Brain (organoid and tissue), 16 donors: ENCODE measurements at places on chromosomes 5 and 9.
A peak's percentile ranks its signal among the peaks of the same experiment; 100 is the strongest.

- DNase-seq, result no peak
These were observed 6.3 kb downstream of the ARL15 start for GRCh38 chr5:54304040-54304439.

- DNase-seq, result no peak
These were observed 16.0 kb downstream of the TRAF2 start for GRCh38 chr9:136902259-136902821.

GRCh38 chr5:5182508-5183188 is 42.5 kb downstream of the ADAMTS16 start:
- DNase-seq, result no peak

- DNase-seq, result peak; percentile 72
These were observed 43.4 kb downstream of the HACD4 start for GRCh38 chr9:20988061-20988460.

DNA sequence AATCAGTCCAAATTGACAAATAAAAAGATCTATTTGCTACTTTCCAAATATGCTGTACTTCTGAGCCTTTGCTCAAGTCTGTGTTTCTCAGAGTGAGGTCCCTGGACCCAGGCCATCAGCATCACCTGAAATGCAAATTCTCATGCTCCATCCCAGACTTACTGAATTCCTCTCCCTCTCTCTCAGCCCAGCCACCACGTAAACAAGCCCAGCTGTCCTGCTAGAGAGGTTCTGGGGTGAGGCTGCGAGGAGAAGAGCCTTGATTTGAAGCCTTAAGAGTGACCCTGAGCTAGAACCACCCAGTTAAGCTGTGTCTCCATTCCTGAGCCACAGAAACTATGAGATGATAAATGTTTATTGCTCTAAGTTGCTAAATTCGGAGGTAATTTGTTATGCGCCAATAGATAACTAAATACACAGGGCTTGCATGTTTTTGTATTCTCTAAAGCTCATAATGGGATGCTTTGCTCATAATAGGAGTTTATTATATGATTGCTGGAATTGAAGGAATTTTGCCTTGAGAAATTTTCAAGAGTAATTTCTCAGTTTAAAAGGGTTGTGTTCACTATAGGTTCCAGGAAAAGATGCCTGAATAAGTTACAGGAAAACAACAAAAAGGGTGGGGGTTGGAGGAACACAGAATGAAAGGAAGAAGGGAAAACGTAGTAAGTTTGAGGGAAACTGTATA is 98.9 kb upstream of the SPATA31D4 start:
- DNase-seq, result no peak

GRCh38 chr9:14240537-14240936 is 73.4 kb downstream of the NFIB start:
- DNase-seq, result peak; percentile 35

- DNase-seq, result no peak
These were observed 312.5 kb downstream of the ACTL7B start for GRCh38 chr9:108543251-108543778.

DNA sequence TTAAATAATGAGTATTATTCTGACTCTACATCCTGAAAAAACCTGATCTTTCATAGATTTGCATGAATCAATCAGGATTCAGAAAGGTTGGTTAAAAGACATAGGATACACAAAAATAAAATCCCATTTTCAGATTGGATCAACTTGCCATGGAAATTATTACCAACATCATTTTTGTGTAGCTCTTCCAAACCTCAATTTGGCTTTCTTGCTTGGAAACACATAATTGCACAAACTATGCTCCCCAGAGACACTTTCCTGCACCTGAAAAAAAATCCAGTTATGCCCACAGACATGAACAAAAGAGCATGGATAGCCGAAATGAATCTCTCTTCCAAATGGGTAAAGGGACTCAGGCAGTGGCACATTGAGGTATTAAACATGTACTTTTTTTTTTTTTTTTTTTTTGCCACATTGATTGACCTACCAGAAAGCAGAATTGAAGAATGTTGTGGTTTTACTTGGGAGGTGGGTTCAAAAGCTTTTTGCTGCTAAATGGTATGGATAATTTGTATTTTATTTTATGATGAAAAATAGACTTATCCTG is 135.4 kb upstream of the FBN2 start:
- DNase-seq, result no peak

DNA sequence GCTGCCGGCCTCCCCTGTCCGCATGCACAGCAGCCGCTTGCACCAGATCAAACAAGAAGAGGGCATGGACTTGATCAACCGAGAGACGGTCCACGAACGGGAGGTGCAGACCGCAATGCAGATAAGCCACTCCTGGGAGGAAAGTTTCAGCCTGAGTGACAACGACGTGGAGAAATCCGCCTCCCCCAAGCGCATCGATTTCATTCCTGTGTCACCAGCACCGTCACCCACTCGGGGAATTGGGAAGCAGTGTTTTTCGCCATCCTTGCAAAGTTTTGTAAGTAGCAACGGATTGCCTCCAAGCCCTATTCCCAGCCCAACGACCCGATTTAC is 75.3 kb downstream of the PIP5K1B start:
- DNase-seq, result no peak

DNA sequence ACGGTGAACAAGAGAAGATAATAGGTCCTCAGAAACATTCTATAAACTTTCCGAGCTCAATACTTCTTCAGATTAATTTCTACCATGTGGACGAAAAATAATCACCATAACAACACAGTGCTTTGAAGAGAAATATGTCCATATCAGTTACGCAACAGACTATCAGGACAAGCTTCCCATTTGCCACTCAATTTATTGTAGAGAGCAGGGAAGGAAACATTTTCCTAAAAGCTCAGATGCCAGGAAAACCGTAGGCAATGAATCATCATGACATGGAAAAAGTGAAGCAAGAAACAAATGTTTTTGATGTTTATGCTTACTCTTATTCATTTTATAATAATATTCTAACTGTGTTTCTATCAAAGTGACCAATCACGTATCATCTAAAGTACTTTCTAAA is 87.6 kb downstream of the S1PR3 start:
- DNase-seq, result no peak

- DNase-seq, result no peak
These were observed 290.1 kb upstream of the WWC1 start for GRCh38 chr5:168001318-168001717.

- no peak for DNase-seq
These were observed 225.9 kb upstream of the PCSK5 start for GRCh38 chr9:75664597-75664996.

- no peak for DNase-seq
These were observed 125.0 kb downstream of the STARD4 start for GRCh38 chr5:111387361-111387760.

- DNase-seq, result peak; percentile 38
These were observed 148.7 kb upstream of the ERCC6L2 start for GRCh38 chr9:95726756-95727155.

GRCh38 chr5:40441733-40442132 is 238.0 kb upstream of the PTGER4 start:
- no peak for DNase-seq

DNA sequence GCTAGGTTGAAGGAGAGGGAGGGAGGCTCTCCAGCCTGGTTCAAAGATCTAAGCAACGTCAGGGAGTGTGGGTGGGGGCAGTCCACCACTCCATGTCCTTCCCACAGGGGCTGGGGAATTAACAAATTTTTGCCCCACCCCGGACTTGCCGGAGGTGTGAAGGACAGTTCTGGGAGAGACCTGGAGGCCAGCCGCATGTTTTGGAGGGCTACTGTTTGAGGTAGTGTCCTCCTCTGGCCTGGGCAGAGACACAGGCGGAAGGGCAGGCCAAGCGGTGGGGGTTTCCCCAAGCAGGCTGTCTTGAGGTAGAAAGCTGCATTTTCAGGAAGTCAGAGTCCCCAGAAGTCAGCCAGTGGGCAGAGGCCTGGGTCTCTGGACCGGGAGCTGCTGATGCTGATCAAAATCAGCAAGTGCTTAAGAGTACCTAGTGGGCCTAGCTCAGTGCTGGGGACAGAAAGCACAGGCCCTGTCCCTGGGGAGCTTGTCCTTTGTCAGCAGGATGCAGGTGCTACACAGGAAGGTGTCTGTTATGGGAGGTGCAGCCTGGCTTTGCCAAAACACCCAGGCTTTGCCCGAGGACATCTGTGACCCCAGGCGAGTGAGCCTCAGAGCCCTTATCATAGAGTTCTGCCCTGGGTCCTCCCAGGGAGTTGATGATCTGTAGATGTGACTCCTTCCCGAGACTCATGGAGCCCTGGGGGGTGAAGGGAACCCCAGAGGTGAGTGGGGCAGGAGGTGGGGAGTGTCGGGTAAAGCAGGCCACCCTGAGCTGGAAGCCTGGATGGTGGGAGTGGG is 18.5 kb downstream of the JADE2 start:
- DNase-seq, result no peak

- DNase-seq, result no peak
These were observed 170.4 kb upstream of the PANK3 start for GRCh38 chr5:168749391-168750100.

DNA sequence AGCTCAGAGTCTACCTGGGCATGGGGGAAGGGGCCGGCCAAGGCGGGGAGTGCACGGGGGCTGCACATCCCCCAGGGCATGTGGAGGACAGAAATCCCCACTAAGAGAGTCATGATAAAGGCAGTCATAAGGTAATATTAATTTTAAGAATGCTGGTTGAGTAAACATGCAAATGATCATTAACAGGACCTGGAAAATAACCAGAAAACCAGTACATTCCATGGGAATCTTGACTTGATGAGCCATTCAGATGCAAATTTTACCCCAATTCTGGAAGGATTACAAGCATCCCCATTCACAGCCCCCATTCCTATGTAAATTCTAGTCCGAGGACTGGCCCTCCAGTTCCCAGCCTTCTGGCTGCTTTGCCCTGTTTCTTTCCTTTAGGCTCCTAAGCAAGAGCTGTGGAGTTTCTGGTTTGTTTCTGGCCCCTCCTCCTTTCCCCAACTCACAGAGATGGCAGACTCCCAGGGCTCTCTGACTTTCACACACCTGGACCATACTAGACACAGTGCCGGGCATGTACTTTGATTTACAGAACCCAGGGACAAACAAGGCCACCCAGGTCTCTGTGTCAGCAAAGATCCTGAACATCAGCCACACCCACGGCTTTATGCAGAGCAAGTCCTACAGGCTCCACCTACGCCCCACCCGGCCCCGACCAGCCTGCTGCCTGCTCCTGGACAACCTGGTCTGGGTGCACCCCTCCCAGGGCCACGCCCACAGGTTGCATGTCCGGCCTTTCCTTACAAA is 62.7 kb downstream of the SEMA4D start:
- DNase-seq, result peak; percentile 56

DNA sequence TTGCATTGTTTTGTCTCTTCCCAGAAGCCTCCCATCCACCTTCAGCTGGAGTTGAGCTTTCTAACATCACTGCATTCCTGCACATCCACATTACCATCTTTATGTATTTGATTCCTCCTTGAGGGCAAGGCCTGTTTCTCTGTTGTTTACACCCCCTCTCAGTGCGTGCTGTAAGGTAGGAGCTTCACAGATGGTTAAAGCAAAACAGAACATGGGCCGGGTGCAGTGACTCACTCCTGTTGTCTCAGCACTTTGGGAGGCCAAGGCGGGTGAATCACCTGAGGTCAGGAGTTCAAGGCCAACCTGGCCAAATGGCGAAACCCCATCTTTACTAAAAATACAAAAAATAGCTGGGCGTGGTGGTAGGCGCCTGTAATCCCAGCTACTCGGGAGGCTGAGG is 110.9 kb downstream of the KCNIP1 start:
- DNase-seq, result no peak

- DNase-seq, result no peak
These were observed 464.2 kb downstream of the EBF1 start for GRCh38 chr5:158635565-158635964.

DNA sequence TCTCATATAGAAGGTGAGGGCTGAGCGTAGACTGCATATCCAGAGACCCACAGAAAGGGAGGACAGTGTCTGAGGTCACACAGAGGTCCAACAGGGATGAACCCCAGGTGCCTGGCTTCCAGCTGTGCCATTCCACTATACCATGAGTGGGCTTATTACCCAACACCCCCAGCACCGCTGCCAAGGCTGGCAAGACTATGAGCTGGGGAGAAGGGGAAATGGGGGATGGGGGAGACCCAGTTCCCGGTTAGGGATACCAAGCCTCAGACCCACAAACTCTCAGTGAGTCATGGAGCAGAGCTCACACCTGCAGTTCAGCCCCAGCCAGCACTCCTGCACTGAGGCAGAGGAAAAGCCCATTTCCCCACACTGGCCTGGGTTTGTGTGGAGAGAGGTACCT is 106.4 kb downstream of the PSD2 start:
- no peak for DNase-seq

GRCh38 chr5:22908129-22908528 is 55.0 kb upstream of the CDH12 start:
- no peak for DNase-seq

GRCh38 chr5:1542781-1543180 is 19.0 kb upstream of the LPCAT1 start:
- DNase-seq, result no peak

DNA sequence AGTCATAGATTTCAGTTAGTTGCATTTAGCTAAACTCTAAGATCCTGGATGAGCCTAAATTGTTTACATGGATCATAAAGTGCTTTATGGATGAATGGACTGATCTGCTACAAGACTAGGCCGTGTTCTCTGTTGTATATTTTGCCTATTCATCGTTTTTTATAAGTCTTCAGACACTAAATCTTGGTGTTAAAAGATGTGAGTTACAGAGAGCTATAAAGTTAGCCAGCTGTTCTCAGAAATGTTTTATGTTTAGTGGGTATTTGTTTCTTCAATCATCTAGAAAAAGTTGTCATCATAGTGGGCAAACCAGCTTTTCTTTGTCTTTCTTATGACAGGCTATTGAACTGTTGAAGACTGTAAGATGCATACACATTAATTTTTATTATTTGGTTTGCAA is 585.8 kb upstream of the SEMA6A start:
- DNase-seq, result no peak

- peak; percentile 51 for DNase-seq
These were observed 733 bp downstream of the ANGPTL2 start for GRCh38 chr9:127121628-127122175.

- no peak for DNase-seq
These were observed 247.2 kb downstream of the CEMIP2 start for GRCh38 chr9:71521132-71521531.

- DNase-seq, result no peak
These were observed 96.4 kb upstream of the SPRY4 start for GRCh38 chr5:142421228-142421617.

GRCh38 chr5:66356011-66356565 is 212.0 kb downstream of the SREK1 start:
- DNase-seq, result no peak

GRCh38 chr9:90799271-90799852 is 2.3 kb upstream of the SYK start:
- DNase-seq, result no peak

GRCh38 chr5:1129711-1130055 is 17.8 kb upstream of the SLC12A7 start:
- no peak for DNase-seq

- no peak for DNase-seq
These were observed 150.4 kb upstream of the IER5L start for GRCh38 chr9:129328355-129329042.

- no peak for DNase-seq
These were observed 255.0 kb downstream of the NDUFS4 start for GRCh38 chr5:53815471-53815870.
